ENCODE measurements at places on chromosomes 16 and 17. TPM values are rescaled to one million over a fixed set of nuclear protein-coding genes. Genes with fewer than 3 reads are reported as not detected.

DNA sequence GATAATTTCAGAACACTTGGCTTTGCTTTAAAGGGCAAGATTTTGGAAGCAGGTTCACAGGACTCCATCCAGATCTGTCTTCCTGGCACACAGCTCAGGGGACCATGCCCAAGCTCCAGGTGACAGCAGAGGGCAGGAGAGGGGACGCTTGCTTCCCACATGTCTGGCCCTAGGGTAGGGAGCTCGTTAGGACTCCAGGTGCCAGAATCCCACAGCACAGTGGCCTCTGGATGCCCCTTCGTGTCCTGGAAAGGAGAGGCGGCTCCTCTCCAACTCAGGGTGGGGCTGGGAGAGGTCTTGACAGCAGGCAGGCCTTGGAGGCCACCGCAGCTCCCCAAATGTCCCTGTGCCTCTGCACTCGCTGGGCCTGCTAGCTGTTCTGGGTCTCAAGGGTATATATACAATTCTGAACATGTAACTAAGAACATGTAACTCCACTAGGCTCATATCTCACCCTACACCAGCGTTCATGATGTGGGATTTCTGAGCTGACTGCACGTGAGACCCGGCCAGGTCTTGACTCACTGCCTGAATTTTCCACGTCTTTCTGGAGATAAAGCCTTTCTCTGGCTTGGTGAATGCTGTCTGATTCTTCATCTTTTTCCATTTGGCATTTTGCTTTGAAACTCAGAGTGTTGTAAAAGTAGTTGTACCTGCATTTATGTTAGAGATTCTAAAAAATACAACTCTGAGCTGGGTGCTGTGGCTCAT lies 52.8 kb downstream of the MARCHF10 start:
- H3K27me3 ChIP-seq: peaks cover 3% of the 10 kb centered on the region
- no peaks in the 10 kb centered on the region for H3K4me1 ChIP-seq
- no peak for DNase-seq
- no peaks in the 10 kb centered on the region for H3K36me3 ChIP-seq
- no peak overlapping the region for H3K4me3 ChIP-seq
- no peak overlapping the region for H3K27ac ChIP-seq

- no peak overlapping the region for H3K27ac ChIP-seq
- no peak overlapping the region for H3K4me3 ChIP-seq
- no peaks in the 10 kb centered on the region for H3K36me3 ChIP-seq
Observed at GRCh38 chr17:72518753-72519597, 398.2 kb downstream of the SOX9 start.

TBC1D3H gene
- not detected for total RNA-seq

FBXW10 gene
- total RNA-seq: not detected

GRCh38 chr17:28484296-28484695 lies 10.9 kb downstream of the SLC13A2 start:
- peak; percentile 28 for DNase-seq
- no peak overlapping the region for H3K27ac ChIP-seq
- H3K4me1 ChIP-seq: no peaks in the 10 kb centered on the region
- H3K4me3 ChIP-seq: no peak overlapping the region
- no peaks in the 10 kb centered on the region for H3K36me3 ChIP-seq

SLX4 gene
- total RNA-seq: 14.0 TPM

DBNDD1 gene
- total RNA-seq: 0.67 TPM

GRCh38 chr17:9887508-9887907 lies 17.6 kb downstream of the RCVRN start:
- H3K4me3 ChIP-seq: no peak overlapping the region
- H3K36me3 ChIP-seq: no peaks in the 10 kb centered on the region
- no peak for DNase-seq
- H3K4me1 ChIP-seq: no peaks in the 10 kb centered on the region
- H3K27ac ChIP-seq: no peak overlapping the region

DNA sequence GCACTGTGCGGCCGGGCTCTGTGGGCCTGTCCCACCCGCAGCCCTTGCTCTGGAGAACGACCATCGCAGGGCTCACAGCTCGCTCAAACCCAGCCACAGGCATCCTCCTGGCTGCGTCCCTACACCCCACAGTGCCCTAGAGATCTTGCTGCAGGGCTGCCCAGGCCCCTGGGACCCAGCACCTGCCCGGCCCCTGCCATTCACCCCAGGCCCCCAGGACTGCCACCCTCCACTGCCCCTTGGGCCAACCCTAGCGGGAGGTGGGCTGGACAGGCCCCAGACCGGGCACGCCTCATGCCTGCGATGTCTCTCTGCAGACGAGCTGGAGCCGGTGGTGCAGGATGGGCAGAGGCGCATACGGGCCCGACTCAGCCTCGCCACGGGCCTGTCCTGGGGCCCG lies 56.1 kb upstream of the ZC3H18 start:
- no peak for DNase-seq
- H3K4me1 ChIP-seq: no peaks in the 10 kb centered on the region
- H3K27ac ChIP-seq: no peak overlapping the region
- no peak overlapping the region for H3K4me3 ChIP-seq
- H3K27me3 ChIP-seq: no peaks in the 10 kb centered on the region
- no peaks in the 10 kb centered on the region for H3K36me3 ChIP-seq

GRCh38 chr17:17511881-17512858 lies 16.0 kb upstream of the RASD1 start:
- H3K36me3 ChIP-seq: no peaks in the 10 kb centered on the region
- H3K4me1 ChIP-seq: no peaks in the 10 kb centered on the region
- H3K27me3 ChIP-seq: no peaks in the 10 kb centered on the region
- H3K27ac ChIP-seq: no peak overlapping the region

DNA sequence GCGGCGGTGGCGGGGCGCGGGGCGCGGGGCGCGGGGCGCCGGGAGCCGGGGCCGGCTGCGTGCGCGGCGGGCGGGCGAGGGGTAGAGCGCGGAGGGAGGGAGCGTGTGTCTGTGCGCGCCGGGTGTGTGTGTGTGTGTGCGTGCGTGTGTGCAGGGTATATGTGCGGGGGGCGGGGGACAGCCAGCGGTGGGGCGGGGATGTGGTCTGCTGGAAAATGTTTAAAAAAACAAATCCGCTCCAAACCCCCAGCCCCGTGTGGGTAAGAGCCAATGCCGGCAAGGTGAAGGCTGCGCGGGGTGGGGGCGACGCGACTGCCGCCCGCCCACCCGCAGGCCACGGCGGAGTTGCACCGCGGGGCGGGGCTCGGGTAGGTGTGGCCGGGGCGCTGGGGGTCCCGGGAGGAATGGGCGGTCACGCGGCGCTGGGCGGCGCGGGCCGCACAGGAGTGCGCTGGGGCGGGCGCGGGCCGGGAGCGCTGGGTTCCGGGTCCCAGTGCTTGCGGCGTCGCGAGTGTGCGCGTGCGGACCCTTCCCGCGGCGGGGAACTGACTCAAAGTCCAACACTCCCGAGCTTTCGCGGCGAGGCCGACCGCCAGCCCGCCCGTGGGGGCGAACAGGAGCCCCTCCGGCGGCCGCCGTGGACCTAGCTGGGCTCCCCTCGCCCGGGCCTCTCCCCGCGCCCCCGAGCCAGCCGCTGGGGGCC lies at the start of gene CYGB:
CYGB (minus strand) TSS at position 132 of the 703 bp plus-strand sequence. CDS start 167 bp downstream, outside the sequence.
- no peak for DNase-seq
- no peaks in the 10 kb centered on the region for H3K36me3 ChIP-seq
- H3K4me3 ChIP-seq: no peak within 1 kb of the TSS
- peaks cover 20% of the 10 kb centered on the region for H3K27me3 ChIP-seq

- H3K4me3 ChIP-seq: no peak overlapping the region
- H3K36me3 ChIP-seq: no peaks in the 10 kb centered on the region
- no peaks in the 10 kb centered on the region for H3K27me3 ChIP-seq
- no peak overlapping the region for H3K27ac ChIP-seq
Observed at GRCh38 chr17:76524598-76525512, 12.7 kb downstream of the CYGB start.

SDK2 gene
- 0.27 TPM for total RNA-seq

CDH11 gene
- total RNA-seq: not detected

SREBF1 gene
- 84.9 TPM for total RNA-seq

GRCh38 chr17:16378636-16379282 lies 2.1 kb upstream of the UBB start:
- no peak for DNase-seq
- peaks cover 25% of the 10 kb centered on the region for H3K4me1 ChIP-seq
- no peaks in the 10 kb centered on the region for H3K27me3 ChIP-seq
- H3K27ac ChIP-seq: peak overlapping the region; percentile 34
- H3K36me3 ChIP-seq: peaks cover 27% of the 10 kb centered on the region

DNA sequence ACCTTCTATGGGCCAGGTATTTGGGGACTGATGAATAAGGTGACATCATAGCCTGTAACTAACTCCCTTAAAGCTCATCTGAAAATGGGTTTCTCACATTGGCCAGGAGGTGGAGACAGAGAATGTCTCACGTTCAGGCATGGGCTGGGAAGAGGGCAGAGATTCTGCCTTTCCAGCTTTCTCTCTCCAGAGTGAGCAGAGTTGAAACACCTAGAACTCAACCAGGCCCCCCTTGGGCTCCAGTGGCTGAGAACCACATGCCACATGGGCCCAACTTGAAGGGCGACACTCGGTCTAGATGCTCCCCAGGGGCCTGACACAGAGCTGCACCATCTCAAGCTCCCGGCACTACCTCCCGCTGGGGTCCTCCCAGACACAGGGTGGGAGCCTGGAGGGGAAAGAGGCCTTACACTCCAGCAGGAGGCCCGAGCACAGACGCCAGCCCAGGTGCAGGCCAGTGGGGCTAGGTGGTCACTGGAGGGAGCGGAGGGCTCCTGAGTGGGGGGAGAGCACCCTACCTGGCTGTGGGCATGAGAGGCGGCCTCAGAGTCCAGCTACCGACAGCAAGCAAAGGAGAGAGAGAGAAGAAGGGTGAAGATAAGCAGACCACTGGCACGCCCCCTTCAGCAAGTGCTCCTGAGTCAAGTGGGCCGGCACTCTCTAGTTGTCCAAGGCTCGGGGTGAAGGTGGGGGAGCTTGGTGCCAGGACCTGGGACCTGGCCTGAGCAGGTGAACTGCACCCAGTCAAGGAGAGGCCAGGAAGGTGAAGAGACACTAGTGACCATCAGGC lies 55.9 kb downstream of the MYO18A start:
- DNase-seq: peak; percentile 68
- H3K27me3 ChIP-seq: no peaks in the 10 kb centered on the region

DNA sequence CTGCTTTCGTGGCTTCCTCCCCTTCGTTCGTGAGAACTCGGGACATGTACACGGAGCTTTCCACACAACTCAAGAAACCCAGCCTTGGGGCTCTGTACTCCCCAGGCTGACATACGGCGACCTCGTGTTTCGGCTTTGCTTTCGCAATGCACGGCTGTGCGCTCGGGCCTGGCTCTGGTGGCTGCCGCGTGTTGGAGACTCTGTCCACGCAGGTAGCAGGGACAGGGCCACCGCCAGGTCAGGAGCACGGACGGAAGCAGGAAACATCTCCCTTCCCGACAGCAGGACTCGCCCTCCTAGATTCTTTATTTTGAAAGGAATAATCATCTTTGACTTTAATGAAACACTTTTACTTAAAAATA lies 17.3 kb downstream of the UTS2R start:
- no peak overlapping the region for H3K27ac ChIP-seq
- DNase-seq: no peak
- no peaks in the 10 kb centered on the region for H3K36me3 ChIP-seq
- no peaks in the 10 kb centered on the region for H3K27me3 ChIP-seq
- H3K4me1 ChIP-seq: peaks cover 6% of the 10 kb centered on the region
- H3K4me3 ChIP-seq: no peak overlapping the region

- peak overlapping the region; percentile 22 for H3K27ac ChIP-seq
- no peak for DNase-seq
- H3K4me1 ChIP-seq: peaks cover 7% of the 10 kb centered on the region
- H3K4me3 ChIP-seq: no peak overlapping the region
- peaks cover 64% of the 10 kb centered on the region for H3K36me3 ChIP-seq
Observed at GRCh38 chr17:56896968-56897359, 16.9 kb downstream of the TRIM25 start.

GRCh38 chr16:16143038-16143763 lies 80.1 kb downstream of the ABCC6 start:
- H3K4me3 ChIP-seq: no peak overlapping the region
- H3K4me1 ChIP-seq: no peaks in the 10 kb centered on the region
- DNase-seq: peak; percentile 26
- no peak overlapping the region for H3K27ac ChIP-seq
- peaks cover 28% of the 10 kb centered on the region for H3K36me3 ChIP-seq

- H3K4me1 ChIP-seq: no peaks in the 10 kb centered on the region
- H3K36me3 ChIP-seq: no peaks in the 10 kb centered on the region
- no peak overlapping the region for H3K27ac ChIP-seq
- no peaks in the 10 kb centered on the region for H3K27me3 ChIP-seq
- DNase-seq: no peak
Observed at GRCh38 chr16:27816561-27816960, 247.0 kb downstream of the GSG1L start.

ABAT gene
- total RNA-seq: 3.1 TPM

GPR142 gene
- not detected for total RNA-seq

DNA sequence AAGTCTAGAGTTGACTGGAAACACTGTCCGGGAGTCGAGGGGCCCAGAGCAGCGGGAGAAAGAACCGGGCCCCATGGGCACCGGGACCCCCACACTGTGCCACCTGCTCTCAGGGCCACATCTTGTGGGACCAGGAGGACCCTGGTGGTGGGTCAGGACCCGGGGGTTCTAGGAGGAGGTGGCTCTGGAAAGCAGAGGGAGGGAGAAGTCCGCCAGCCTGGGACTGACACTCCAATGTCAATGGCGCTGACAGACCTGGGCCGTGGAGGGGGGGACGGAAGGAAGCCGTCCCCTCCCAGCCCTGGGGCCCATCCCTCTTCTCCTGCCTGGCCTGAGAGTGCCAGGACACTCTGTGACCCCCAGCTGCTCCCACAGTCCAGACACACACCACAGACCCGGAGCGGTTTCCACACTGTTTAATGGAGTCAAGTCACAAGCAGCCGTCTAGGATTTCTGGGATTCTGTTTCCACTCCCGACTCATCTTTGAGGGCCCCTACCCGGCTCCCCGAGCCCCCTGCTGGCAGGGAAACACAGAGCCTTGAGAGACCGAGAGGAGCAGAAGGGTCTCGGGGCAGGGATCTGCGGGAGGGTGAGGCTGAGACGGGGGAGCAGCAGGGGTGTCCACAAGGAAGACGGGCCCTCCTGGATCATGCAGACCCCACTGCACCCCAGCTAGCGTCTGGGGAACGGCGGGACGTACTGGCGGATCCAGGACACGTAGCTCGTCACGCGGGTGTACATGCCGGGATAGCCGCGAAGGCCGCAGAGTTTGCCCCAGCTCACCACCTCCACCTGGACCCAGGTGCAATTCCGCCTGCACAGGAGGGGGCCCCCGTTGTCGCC lies 23.5 kb upstream of the UBE2I start:
- peaks cover 26% of the 10 kb centered on the region for H3K27me3 ChIP-seq
- DNase-seq: no peak
- H3K4me3 ChIP-seq: no peak overlapping the region
- no peak overlapping the region for H3K27ac ChIP-seq

DNA sequence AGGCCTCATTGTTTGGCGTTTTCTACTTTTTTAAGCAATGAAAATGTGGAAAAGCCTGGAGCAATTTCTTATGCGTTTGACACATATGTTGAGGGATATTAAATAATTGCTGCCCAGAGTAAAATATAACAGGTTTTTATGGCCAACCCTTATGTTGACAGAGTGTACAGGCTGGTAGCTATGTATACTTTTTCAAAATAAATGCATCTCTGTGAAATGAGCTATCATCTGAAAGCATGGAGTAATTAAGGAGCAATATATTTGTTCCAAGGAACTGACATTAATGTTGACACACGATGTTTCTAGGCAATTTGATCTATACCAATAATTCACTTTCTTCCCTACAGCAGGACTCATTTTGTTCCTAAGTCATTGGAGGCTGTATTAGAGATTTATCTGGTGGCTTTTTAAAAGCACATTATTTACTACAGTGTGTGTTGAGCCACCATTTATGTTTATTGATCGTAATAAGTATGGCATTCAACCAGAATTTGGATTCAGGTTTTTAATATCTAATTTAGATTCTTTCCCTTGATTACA lies 11.9 kb upstream of the KRT20 start:
- H3K27ac ChIP-seq: no peak overlapping the region
- H3K36me3 ChIP-seq: no peaks in the 10 kb centered on the region
- DNase-seq: no peak

Measured in activated naive CD4-positive, alpha-beta T cell treated with anti-CD3 and anti-CD28 coated beads for 36 hours (primary cell).